PC-9 (cell line): ENCODE measurements at places on chromosomes 16 and 17.

- no peak for DNase-seq
Observed at GRCh38 chr16:11405331-11406176, 60.3 kb downstream of the RMI2 start.

GRCh38 chr17:43578404-43578698, 32.2 kb upstream of the ETV4 start:
- no peak for DNase-seq

- DNase-seq, result no peak
Observed at GRCh38 chr16:71807905-71808592, 585 bp downstream of the AP1G1 start.

- DNase-seq, result no peak
Observed at GRCh38 chr17:50180111-50180510, 14.3 kb downstream of the SGCA start.

DNA sequence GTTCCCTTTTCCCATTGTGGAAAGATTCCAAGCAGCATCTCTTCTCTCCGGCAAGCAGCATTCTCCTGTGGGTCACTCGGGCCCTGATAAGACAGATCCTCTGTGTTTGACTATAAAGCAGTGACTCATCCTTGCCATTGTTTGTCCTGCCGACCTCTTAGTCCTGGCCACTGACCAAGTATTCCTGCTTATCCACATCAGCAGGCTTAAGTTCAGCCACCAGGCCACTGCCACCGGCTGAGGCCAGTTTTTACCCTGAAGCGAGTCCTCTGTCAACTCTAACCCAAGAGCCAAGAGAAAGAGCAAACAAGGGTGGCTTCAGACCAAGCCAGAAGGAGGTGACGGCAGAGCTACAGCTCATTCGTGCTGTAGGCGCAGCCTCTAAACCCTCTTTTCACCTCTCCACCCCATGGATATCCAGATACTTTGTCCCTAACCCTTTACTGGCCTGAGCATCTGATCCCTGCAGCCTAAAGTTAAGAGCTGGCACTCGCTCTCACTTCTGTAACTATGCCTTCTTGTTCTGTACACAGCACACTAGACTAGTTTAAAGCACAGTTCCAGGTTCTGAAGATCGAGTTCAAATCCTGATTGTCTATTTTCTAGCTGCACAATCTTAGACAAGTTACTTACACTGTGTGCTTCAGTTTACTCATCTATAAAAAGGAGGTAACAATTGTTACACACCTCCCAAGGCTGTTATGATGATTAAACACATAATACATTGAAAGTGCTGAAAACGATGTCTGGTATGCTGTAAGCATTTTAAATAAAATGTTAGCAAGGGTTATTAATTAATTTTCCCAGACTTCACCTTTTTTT, 31.0 kb downstream of the SOX9 start:
- DNase-seq, result peak; percentile 99

DNA sequence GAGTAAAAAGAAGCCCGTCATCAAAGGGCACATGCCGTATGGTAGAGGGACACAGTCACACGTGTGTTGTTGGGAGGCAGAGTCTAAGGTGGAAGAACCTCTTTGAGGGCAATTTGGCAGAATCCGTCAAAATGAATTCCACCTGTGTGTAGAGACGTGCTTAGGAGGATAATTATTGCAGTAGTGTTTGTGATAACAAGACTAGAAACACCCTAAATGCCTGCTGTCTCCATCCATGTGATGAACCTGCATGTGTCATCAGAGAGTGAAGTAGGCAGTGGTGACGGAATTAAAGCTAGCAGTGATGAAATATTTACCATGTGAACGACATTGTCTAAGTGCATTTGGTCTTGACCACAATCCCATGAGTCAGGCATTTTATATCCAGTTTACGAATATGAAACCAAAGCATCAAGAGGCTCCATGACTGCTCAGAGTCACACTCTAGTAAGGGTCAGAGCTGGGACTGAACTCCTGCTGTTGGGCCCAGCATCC, 61.3 kb upstream of the ADORA2B start:
- DNase-seq, result peak; percentile 23

DNA sequence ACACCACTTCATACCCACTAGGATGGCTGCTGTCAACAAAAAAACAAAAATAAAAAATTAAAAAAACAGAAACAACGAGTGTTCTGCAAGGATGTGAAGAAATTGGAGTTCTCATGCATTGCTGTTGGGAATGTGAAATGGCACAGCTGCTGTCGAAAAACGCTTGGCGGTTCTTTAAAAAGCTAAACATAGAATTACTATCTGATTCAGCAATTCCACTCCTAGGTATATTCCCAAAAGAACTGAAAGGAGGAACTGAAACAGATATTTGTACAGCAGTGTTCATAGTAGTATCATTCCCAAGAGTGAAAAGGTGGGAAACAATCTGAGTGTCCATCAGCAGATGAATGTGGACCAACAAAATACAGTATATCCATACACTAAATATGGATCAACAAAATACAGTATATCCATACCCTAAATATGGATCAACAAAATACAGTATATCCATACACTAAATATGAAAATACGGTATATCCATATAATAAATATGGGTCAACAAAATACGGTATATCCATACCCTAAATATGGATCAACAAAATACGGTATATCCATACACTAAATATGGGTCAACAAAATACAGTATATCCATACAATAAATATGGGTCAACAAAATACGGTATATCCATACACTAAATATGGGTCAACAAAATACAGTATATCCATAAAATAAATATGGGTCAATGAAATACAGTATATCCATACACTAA, 8.7 kb downstream of the METTL16 start:
- DNase-seq, result no peak

DNA sequence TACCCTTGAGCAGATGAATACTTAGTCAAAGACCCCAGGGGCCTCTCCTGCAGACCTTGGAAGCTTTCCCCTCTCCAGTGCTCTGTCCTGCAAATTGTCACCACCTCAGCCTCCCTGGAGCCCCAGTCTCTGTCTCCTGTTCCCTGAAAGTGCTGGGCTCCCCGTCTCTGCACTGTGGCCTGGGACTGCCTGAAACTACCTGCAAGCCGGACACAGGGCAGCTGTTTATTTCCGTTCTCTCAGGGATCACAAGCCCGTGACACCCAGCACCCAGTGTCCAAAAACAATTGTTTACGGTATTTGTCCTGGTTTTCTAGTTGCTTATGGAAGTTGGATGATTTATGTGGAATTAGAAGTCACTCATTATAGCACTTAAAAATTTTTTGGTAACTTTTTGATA, 81.6 kb upstream of the CHMP6 start:
- no peak for DNase-seq

- no peak for DNase-seq
Observed at GRCh38 chr16:69111876-69112230, 6.4 kb downstream of the HAS3 start.

GRCh38 chr16:1559446-1559975, 26.0 kb downstream of the TMEM204 start:
- DNase-seq, result no peak

GRCh38 chr17:1460233-1460632, 4.2 kb upstream of the CRK start:
- peak; percentile 82 for DNase-seq

DNA sequence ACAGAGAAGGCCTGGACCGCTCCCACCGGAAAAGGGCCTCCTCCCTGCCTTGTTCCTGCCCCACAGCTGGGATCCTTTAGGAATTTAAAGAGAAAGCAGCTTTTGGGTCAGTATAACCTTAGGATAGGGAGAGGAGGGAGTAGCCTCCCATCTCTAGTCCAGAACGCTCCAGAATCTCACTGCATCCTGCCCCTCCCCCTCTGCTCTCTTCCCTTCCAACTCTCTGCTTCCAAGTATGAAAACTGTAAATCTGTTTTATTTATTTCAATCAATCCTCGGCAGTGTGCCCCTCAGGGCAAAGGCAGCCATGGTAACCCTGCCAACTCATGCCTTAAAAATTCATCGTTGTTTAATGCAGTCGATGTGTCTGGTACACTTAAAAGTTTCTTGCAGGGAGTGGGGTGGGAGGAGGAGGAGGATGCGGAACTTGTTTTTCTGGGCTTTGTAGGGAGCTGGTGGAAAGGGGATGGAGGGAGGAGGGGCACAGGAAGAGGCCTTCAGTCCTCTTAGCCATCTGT, 21.2 kb upstream of the MTSS2 start:
- peak; percentile 91 for DNase-seq

- DNase-seq, result no peak
Observed at GRCh38 chr17:40938981-40939380, 1.5 kb upstream of the KRT23 start.

GRCh38 chr16:46937536-46937935, 35.9 kb downstream of the DNAJA2 start:
- no peak for DNase-seq

- DNase-seq, result no peak
Observed at GRCh38 chr17:34485999-34486398, 93.4 kb upstream of the TMEM132E start.

DNA sequence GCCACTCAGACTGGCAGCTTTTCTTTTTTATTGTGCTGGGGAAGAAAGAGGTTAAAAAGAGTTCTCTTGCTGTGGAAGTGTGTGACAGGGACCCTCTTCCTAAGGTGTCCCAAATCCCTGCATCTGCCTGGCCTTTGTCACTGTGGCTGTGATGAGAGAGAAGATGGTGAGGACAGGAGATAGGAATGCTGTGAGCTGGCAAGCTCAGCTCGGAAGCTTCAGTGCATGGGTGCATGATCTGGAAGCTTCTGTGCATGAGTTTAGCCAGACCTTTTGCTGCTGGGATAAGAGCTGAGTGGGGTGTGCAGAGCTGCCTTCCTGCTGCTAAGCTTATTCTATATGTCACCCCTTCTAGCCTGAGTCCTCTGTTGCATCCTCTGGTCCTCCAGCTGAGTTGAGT, 103.3 kb upstream of the CACNG3 start:
- no peak for DNase-seq

GRCh38 chr17:68349157-68349556, 57.9 kb downstream of the ARSG start:
- no peak for DNase-seq

DNA sequence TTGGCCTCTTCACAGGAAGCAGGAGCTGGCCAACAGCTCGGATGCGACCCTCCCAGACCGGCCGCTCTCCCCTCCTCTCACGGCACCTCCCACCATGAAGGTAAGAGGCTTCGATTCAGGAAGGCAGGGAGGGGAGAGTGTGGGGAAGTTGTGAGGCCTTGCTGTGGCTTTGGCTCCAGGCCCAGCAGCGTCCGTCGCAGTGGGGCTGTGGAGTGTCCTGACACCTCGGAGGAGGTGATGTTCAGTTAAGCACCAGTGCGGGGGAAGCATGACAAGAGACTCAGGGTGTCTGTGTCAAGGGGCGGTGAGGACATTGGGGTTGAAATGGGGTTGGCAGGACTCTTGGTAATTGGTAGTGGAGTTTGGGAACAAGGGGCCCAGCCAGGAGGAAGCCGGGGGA, 109.0 kb downstream of the RAP1GAP2 start:
- DNase-seq, result no peak

- DNase-seq, result no peak
Observed at GRCh38 chr16:76882105-76882504, 308.9 kb upstream of the MON1B start.

- DNase-seq, result no peak
Observed at GRCh38 chr17:7081341-7082062, 1.5 kb upstream of the CLEC10A start.

DNA sequence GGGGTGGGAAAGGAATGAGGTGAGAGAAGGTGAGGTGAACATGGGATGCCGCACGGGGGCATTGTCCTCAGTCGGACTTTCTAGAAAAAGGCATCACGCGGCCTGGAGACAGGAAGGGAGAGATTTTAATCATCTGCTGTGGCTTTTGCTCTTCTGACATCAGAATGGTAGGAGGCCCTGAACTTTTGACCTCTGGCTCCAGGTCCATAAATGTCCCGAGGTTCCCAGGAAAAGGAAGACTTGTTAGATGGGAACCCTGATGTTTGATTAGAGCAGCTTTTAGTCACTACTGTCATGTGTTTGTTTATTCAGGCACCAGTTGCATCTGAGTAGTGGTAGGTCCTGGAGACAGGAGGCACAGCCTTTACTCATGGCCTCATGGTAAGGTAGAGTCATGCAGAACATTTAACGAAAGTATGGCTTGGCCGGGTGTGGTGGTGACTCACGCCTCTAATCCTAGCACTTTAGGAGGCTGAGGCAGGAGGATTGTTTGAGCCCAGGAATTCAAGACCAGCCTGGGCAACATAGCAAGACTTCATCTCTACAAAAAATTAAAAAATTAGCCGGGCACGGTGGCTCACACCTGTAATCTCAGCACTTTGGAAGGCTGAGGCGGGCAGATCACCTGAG, 203.1 kb downstream of the MSI2 start:
- no peak for DNase-seq

DNA sequence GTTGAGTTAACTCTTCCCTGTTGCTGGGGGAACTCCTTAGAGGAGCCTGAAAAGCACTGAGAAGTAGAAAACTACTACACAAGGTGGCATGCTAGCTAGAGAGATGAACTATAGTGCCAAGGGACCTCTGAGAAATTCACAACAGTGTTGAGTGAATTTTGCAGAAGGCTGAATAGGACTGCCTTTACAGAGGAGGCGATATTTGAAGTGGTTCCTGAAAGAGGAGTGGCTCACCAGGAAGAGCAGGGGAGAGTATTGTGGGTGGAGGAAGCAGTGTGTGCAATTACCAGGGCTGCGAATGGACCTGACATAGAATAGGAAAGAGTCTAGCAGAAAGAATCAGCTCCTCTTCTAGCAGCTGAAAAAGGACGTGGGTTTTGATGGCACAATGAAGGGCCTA, 66.4 kb downstream of the CDK5R1 start:
- no peak for DNase-seq

GRCh38 chr16:9261376-9261775, 169.9 kb downstream of the HAPSTR1 start:
- no peak for DNase-seq

- no peak for DNase-seq
Observed at GRCh38 chr16:3485821-3486505, 9.3 kb downstream of the C16orf90 start.

DNA sequence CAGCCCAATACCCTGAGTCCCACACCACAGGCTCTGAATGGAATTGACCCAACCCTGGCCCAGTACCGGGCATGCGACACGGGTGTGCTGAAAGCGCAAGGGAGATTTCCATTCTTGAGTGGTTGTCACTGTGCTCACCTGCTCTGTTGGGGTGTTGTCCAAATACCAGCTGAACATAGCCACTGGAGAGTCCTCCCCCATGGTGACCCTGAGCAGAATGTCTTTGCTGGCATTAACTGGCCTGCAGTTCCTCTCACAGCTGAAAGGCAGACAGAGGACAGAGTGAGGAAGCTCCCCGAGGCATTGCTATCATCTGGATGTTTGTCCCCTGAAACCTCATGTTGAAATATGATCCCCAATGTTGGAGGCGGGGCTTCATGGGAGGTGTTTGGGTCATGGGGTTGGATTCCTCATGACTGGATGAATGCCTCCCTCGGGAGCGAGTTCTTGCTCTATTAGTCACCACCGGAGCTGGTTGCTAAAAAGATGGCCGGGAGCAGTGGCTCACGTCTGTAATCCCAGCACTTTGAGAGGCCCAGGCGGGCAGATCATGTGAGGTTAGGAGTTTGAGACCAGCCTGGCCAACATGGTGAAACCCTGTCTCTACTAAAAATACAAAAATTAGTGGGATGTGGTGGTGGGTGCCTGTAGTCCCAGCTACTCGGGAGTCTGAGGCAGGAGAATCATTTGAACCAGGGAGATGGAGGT, 57.3 kb upstream of the BCO1 start:
- peak; percentile 97 for DNase-seq
